NCI-H2081 treated with DMSO at 0.1 percent for 48 hours (cell line): ENCODE measurements at places on chromosomes 11 and 22.
A peak's percentile ranks its signal among the peaks of the same experiment; 100 is the strongest.

- DNase-seq = peak; percentile 96
Observed at GRCh38 chr11:45041596-45041995, 90.9 kb upstream of the TP53I11 start.

GRCh38 chr11:128830290-128831173 is 36.6 kb downstream of the KCNJ1 start:
- DNase-seq = no peak

DNA sequence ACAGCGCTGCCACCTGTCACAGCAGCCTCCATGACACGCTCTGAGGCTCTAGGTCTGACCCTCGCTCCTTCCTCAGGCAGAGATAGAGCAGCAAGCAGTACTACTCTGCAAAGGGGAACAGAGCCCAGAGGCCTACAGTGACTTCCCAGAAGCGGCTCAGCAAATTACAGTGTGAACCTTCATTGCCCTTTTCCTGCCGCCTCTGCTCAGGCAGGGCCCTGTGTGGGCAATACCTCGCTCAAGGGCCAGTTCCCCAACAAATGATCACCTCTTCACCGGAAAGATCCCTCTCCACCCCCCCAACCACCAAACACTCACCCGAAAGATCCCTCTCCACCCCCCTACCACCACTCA is 12.3 kb downstream of the KIAA0930 start:
- DNase-seq = no peak

GRCh38 chr11:110665689-110666465 is 46.4 kb downstream of the ARHGAP20 start:
- no peak for DNase-seq

GRCh38 chr11:77724636-77725035 is 87.0 kb upstream of the CLNS1A start:
- DNase-seq = no peak

- no peak for DNase-seq
Observed at GRCh38 chr22:20296598-20296997, 23.3 kb downstream of the DGCR6L start.

DNA sequence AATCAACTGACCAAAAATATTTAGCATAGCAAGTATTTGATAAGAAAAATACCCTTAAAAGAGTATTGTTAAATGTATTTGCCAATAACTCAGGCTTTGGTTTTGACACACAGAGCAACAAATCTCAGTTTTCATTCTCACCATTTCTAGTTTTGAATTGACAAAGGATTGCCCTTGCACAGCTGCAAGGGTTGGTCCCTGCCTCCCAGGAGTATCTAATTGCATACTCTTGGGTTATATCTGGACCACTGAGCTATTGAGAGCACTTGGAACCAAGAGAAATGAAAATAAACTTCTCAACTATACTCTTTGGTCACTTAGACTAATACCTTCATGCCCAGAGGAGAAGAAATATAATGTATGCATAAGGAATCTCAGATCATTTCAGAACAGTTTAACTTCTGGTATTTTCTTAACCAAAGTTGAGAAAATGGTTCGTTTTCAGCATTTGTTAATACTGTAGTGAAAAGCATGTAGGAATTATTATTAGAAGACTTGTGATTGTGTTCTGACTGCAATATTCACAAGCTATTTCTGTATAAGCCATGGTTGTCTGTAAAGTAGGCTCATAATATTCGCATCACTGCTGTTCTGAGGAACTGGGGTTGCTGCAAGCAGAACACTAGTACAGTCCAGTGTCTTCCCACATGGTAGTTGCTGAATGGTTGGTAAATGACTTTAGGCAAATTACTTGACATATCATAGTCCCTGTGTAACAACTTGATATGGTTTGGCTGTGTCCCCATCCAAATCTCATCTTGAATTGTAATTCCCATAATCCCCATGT is 7.9 kb downstream of the C2CD3 start:
- no peak for DNase-seq

- no peak for DNase-seq
Observed at GRCh38 chr11:75204685-75205563, 35.6 kb upstream of the TPBGL start.

GRCh38 chr11:65558002-65558929 is at the start of gene LTBP3:
Gene LTBP3 (minus strand): TSS chr11:65558359. CDS start chr11:65557959, 400 bp downstream.
- DNase-seq = no peak

DNA sequence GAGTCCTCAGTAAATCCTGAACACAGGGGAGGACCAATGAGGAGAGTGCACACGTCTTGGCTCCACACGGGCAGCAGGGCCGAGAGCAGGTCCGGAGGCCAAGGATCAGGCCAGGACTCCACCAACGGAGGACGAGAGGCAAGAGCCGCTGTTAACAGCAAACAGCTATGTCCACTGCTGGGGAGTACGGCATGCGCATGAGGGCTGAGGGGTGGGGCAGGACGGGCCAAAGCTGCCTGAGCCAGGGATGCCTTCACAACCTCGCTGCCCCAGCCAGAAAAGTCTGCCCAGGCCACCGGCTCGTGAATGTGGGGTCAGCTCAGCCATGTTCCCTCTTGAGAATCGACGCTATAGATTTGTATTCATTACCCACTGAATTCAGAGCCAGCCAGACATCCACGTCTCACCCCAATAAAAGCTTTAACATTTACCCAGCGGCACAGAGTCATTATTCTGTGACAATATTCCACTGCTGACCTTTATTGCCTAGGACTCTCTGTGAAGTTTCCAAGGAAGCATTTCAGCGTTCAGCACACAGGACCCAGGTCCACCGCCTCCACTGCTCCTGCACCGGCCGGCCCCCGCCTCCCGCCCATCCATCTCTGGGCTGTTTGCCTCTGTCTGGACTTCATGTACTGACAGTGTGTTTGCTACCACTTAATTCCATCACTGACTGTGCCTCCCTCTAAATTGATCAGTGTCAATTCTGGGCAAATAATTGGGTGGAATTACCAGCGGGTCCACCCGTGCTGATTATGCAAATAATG is 384.9 kb downstream of the SHANK2 start:
- no peak for DNase-seq

DNA sequence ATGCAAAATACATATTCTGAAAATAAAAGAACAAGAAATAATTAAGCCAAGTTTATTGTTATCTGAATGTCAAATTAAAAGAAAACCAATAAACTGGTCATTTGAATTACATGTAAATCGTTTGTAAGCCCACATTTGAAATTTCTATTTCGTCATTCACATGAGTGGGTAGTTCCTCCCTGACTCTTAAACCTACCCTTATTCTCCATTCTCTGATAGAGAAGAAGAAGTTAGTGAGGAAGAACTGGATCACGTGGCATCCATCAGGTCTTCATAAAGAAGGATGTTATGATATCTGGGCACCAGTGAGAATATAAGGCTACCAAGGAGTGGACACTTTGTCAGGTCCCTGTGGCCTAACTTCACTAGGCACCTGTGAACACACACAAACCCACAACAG is 328.1 kb downstream of the OPCML start:
- no peak for DNase-seq

- DNase-seq = no peak
Observed at GRCh38 chr11:46736615-46737014, 17.6 kb downstream of the F2 start.

DNA sequence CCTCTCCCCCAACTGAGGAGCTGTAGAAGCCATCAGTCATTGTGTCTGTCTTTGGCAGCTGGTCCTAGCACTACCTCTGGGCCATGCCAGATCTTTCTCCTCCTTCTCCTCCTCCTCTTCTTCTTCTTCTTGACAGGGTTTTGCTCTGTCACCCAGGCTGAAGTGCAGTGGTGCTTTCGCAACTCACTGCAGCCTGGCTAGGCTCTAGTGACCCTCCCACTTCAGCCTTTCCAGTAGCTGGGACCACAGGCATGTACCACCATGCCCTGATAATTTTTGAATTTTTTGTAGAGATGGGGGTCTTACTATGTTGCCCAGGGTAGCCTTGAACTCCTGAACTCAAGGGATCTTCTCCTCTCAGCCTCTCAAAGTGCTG is 50.1 kb upstream of the SHANK2 start:
- no peak for DNase-seq

- peak; percentile 85 for DNase-seq
Observed at GRCh38 chr22:42079319-42080251, at the start of gene SMDT1. Gene SMDT1 (plus strand): TSS chr22:42079700. CDS start chr22:42079769, 69 bp downstream.

- no peak for DNase-seq
Observed at GRCh38 chr22:19797086-19798002, 36.8 kb downstream of the TBX1 start.

GRCh38 chr11:68048681-68049508 is 10.1 kb downstream of the TCIRG1 start:
- DNase-seq = no peak

GRCh38 chr22:46065691-46066454 is 84.5 kb upstream of the PPARA start:
- DNase-seq = no peak

DNA sequence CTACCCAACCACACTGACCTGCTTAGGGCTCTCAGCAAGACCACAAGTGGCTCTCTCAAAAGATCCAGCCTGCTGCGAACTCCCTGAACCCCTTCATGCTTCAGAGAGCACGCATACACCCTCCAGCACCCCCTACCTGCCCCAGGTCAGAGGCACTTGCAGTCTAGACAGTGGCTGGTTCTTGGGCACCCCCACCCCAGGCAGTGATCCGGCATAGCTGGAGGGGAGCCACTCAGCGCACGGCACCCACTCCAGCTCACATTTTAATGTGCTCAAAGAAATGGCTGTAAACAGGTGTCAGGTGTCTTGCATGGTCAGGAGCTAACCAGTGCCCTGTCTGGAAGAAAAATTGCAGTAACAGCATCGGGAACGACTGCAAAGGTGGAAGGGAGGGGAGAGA is 140.8 kb downstream of the PKNOX2 start:
- no peak for DNase-seq

GRCh38 chr11:22702031-22702430 is 35.6 kb downstream of the GAS2 start:
- DNase-seq = no peak

DNA sequence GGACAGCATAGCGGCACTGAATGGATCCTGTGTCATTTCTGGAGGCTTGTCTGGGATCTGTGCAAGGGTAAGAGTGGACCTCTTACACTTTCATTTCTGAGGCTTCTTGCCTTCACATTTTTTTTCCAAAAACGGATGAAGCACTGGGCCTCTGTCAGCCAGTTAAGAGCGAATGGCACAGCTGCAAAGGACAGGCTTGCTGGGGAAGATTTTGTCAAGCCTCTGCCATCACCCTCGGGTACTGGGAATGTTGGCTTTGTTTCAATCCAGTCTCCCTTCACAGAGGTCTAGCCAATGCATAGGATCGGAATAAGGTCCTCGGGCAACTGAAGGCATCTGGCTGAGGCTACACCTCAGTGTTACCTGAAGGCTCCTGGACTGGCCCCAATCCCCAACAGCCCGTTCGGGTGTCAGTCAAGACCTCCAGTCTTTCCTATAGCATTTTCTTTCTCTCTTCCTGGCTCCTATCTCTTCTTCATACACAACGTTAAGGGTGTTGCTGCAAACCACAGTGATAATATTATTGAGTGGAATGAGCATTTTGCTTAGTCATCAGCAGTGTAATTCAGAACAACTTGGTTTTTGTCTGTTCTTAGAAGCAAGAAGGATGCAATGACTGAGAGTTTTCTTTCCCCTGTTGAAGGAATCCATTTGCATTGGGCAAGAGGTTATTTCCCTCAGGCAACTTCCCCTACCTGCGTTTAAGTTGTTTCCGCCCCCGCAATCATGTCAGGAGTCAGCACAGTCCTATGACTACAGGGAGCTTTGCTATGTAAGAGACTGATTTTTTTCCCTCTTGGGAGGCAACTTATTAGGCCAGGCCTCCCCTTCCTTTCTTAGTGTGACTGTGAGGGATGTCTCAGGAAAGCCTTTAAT is 22.8 kb downstream of the NPAT start:
- DNase-seq = no peak

- DNase-seq = no peak
Observed at GRCh38 chr22:35697142-35697541, 20.5 kb upstream of the APOL5 start.

DNA sequence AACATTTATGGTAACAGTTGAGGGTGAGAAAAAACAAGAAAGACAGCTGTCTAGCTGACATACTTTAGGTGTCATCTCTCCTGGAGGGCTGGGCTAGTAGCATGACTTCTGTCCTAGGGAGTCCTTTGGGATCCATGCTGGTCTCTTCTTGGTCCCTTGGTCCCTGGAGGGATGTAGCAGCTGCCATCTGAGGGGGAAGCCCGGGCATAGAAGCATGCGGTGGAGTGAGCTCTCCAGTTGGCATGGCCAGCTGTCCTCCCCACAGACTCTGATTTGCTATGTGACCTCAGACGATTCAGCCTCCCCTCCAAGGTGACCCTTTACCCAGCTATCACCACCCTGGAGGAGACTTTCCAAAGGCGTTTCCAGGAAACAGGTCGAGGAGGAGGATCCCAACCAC is 28.7 kb downstream of the POU2F3 start:
- no peak for DNase-seq

GRCh38 chr11:63667995-63668795 is 3.0 kb downstream of the ATL3 start:
- no peak for DNase-seq

DNA sequence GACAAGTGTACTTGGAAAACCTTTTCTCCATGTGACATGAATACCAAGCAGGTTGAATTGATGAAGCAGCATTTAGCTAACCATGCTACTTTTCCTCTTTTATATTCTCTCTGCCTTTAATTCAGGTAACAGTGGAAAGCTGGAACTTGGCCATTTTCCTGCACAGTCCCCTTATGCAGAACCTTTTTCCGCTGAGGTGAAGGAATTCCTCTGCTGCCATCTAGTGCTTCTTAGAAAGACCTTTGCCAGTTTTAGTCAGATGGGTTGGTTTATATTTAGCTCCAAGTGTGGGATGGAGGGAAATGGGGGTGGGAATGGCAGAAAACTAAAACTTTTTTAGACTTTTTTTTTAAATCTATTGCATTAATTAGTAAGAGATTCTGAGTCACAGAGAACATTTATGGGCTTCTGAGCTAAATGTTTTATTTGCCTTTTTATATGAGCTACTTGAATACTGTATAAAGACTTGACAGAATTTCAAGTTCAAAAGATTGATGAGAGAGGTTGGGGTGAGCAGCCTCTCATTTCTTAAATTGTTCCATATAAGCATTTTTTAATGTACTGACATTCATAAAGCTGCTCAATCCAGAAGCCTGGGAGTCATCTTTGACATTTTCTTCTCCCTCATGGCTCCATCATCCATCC is 153.9 kb upstream of the ZC3H12C start:
- DNase-seq = peak; percentile 49

GRCh38 chr11:6703247-6704063 is 20.3 kb upstream of the MRPL17 start:
- DNase-seq = no peak

GRCh38 chr22:23804781-23805291 is 18.1 kb downstream of the SMARCB1 start:
- no peak for DNase-seq
